SW480 (cell line): ENCODE measurements at places on chromosomes 11 and 22.

DNA sequence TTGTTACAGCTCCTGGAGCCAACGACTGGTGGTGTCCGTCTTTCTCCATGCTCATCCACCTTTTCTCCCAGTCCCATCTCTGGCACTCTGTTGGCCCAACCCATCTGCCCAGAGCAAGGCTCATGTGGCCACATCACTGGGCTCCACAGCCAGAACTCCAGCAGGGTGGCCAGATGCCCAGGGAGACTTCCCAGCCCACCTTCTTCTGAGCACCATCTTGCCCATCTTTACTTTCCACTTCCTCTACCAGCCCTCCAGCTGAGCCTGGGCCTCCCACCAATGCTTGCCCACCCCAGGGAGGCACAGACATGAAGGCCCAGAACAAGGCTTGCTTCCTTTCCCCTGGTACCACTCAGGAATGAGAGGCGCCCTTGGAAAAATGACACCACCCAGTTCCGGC is 116.8 kb downstream of the BUD13 start:
- DNase-seq: no peak

DNA sequence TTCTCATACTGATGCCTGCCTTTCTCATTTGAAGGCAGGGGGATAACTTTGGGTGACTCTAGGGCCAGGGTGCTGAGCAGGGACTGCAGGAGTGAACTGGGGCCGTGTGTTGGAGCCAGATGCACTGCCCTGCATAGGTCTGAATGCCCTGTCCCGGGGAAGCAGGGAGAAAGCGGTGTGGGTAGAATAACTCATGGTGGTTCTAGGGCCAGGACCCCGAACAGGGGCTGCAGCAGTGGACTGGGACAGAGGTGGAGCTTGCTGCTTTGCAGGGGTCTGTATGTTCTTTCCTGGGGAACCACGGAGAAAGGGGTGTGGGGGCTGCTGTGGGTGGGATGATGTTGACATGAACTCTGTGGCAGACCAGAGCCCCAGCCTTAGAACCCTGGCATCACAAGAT is 52.9 kb downstream of the GAB4 start:
- DNase-seq: no peak

DNA sequence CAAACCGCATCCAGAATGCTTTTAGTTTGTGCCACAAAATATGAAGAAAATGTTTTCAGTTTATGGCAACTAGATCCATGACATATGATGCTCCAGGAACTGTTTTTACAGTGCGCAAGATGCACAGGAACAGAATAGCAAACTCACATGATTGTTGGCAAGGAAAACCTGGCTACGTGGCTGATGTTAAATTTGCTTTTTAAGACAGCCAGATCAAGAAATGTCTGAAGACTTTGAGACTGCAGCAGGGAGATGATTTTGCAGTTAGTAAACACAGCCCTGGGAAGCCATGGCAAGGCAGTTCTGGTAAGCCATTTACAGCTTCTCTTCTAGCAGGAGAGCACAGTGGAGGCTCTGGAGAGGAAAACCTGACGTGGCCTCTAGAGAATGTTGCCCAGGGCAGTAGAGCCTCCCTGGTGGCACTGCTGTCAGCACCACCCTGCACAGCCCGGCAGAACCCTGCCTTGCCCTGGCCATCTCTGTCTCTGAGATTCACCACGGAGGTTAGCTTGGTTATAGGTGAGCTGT is 69.8 kb upstream of the TNRC6B start:
- no peak for DNase-seq

DNA sequence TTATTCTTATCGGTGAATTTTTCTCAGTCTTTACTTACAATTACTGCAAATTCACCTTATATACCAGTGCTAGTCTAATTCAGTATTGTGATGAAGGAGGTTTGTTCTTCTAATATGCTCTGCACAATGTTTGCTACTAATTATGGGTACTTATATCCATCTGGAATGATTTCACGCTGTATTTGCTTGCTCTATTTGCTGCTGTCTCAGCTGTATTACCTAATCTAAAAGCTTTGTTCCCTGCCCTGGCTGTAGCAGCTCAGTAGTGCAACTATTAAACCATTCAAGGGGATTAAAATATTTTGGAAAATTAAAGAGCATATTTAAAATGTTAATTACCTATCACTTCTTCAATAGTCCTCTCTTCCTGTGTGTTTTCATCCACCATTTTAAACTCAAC is 375.3 kb downstream of the LUZP2 start:
- DNase-seq: no peak

DNA sequence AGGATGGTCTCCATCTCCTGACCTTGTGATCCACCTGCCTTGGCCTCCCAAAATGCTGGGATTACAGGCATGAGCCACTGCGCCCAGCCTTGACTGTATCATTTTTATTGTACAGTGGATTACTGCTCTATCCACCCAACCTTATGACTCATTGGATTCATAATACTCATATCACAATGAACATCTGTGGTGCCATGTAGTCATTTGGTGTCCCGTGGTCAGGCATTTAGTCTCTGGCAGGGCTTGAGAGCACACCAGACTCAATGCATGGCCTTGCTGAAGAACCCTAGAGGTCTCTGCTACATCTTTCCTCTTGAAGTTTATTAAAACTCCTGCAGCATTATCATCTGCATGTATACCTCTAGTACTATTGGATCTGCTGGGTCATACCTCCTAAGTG is 98.0 kb upstream of the LDLRAD3 start:
- DNase-seq: no peak

GRCh38 chr11:67057205-67057672 is 592 bp downstream of the RHOD start:
- no peak for DNase-seq

GRCh38 chr11:121478226-121478894 is 25.6 kb upstream of the SORL1-AS1 start:
- DNase-seq: no peak

- peak; percentile 57 for DNase-seq
These were observed at the start of gene ESAM for GRCh38 chr11:124762105-124762623. Gene ESAM (minus strand): TSS chr11:124762290. CDS start chr11:124762154, 136 bp downstream.

- DNase-seq: no peak
These were observed 70.3 kb upstream of the WNT7B start for GRCh38 chr22:46047226-46047625.

DNA sequence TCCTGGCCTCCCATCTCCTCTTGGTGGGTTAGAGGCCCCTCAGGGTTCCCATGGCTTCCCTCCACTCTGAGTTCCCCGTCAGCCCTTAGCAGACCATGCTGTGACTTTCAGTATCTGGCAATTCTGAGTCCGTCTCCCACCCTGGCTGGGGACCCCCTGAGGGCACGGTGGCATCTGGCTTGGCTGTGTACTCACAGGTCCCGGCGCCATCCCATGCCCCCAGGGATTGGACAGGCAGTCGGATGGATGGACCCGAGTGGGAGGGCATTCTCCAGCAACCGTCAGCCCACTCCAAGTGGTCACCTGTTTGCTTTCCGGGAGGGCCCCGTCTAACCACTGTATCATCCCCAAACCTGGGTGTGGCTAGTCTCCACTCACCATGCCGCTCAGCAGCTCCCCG is 24.0 kb upstream of the ABCC8 start:
- DNase-seq: no peak

DNA sequence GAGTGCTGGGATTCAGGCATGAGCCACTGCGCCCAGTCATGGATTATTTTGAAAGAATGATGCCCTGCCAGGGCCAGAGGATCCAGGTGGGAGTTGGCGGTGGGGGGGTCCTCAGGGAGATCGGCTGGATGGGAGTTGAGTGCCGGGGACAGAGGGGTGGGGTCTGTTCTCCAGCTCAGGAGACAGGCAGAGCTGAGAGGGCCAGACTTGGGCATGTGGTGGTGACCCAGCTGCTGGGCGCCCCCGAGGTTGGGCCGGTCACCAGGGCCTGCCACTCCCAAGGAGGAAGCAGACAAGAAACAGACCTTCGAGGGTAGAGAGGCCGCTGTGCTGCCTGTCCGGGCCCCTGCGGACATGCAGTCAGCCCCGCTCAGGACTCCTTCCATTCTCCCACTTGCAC is 11.8 kb upstream of the PRODH start:
- DNase-seq: no peak

- no peak for DNase-seq
These were observed 25.8 kb downstream of the LRP5 start for GRCh38 chr11:68338051-68338780.

GRCh38 chr11:121159741-121160140 is 58.7 kb downstream of the TECTA start:
- DNase-seq: no peak

DNA sequence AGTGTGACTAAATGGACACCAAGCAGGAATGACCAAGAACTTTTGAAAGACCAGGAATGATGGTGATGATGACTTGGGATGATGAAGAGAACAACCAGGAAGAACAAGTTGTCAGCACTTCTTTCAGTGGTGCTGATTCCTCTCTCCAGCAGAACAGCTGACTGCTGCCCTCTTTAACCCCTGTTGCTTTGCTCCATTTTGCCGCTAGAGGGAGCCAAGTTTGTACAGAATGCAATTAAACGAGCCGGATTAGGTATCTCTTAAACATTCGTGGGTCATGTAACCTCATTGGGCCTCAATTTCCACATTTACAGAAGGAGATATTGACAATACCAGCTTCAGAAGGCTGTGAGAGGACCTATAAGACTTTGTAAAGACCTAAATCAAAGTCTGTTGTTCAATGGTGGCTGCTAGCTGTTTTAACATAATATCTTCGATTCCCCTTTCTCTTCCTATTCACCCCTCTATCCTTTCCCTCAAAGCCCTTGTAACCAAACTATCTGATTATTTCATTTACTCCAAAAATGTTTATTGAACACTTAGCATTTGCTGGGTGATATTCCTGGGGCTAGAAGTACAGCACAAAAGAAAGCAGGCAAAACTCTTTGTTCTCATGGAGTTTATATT is 1.9 kb downstream of the OR4S1 start:
- DNase-seq: peak; percentile 56

DNA sequence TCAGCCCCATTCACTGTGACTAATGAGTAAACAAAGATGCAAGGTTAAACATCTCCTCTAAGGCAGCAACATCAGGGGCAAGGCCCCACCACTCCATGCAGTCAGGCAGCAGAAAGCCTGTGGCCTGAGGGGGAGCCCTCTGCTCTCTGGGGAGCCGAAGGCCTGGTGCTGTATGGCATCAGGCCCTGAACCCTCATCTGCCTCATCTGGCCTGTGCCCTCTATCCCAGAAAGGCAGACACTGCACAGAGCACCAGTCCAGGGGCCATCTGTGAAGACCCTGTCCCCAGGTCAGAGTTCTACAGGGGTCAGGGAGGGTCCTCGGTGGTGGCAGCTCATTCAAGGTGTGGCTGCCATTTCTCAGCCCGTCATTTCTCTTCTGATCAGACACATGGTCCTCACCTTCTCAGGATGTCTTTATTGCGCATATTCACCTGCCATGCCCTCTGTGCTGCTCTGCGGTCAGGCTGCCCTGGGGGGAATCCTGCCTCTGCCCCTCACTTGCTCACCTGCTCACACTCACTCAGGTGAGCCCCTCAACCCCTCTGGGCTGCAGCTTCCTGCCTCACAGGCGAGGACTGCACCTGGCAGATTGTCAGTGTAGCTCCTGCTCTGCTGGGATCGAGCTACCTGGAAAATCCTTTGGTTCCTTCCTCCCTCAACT is 103.1 kb upstream of the PITPNB start:
- no peak for DNase-seq

- no peak for DNase-seq
These were observed 1.7 kb upstream of the TSSC4 start for GRCh38 chr11:2398664-2399355.

DNA sequence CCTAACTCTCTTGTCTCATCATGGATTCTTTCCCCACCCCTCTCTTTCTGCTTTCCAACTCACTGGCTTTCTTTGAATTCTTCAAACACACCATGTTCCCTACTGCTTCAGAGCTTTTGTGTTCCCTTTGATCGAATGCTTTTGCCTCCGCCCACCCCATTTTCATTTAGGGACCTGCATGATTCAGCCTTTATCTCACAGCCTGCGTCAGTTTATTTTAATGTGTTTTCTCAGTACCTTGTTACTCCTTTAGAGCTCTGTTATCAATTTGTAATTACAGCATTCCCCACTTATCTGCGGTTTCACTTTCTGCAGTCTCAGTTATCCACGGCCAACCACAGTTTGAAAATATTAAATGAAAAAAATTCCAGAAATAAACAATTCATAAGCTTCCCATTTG is 451.3 kb downstream of the METTL15 start:
- peak; percentile 25 for DNase-seq

DNA sequence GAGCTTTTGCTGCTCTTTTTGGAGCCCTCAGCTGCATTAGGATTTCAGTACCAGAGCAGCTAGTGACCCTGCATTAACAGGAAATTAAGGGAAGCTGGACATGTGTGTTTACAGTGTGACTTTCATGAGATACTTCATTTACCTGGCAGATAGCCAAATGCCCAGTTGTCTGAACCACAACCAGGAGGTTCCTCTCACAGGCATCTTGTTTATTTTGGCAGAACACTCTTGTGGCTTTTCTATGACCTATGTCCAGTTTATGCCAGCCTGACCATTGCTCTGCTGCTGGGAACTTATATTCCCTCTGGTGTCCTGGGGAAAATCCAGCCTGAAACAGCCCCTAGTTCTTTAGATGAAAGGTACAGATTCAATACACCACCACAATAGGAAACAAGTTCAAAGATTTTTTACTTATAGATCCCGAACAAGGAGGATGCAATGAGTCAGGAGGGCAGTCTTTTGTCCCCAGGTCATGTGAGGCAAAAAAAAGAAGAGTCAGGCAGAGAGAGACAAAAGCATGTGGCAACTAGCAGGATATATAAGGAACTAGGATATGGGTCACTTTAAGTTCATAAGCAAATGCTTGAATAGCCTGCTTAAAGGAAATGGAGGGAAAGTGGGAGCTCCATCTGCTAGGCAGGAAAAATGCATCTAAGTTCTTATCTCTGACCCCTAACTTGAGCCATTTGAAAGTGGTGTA is 379.3 kb downstream of the INSC start:
- peak; percentile 20 for DNase-seq

DNA sequence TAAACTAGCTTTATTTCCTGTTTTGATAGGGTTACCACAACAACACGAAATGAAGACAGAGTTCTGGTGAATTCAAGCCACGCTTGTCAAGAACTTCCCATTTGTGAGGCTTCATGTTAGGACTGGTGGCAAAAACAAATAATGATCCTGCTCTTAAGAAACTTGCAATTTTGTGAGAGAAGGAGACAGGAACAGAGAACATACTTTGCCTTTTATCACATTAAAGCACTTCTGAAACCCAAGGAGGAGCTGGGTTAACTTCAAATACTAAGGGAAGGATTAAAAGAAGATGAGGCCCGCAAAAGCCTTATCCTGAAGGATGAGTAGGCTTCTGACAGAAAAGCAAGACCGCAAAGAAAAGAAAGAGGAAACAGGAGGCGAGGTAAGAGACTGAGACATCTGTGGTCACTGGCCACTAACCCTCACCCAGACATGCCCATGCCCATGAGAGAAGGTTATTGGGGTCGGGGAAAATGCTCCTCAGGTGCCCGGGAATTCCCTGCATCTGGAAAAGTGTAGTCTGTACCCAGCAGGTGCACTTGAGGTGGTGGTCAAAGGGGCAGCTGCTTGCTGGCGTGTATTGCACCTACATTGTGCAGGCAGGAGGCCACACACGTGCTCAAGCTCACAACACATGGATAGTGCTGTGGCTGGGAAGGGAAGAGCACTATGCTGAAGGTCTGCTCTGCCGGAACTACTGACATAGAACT is 50.5 kb downstream of the MAPK1 start:
- DNase-seq: no peak
